ENCODE measurements at places on chromosomes 6 and 20. TPM values are rescaled to one million over a fixed set of nuclear protein-coding genes. Genes with fewer than 3 reads are reported as not detected.
A peak's percentile ranks its signal among the peaks of the same experiment; 100 is the strongest.

Gene CBFA2T2
- total RNA-seq = 5.7 TPM

Gene ANKRD6
- total RNA-seq = 7.1 TPM

DNA sequence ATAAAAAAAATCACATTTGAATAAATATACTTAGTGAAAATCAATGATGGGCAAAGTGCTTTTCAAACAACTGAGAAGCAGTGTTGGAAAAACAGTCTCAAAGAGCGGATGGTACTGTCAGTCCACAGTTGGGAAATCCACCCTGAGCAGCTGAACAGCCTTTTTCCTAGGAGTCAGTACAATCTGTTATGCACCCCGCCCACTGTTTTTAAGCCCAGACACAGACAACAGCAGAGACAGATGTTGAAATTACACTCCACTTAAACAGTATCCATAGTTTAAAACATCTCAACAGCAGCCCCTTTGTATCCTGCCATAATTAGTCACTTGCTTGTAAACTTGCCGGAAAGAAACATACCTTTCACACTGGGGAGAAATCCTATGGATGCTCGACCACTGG lies 372 bp downstream of the KIAA0408 start:
- DNase-seq = peak; percentile 69

Gene NEURL2
- 6.9 TPM for total RNA-seq

DNA sequence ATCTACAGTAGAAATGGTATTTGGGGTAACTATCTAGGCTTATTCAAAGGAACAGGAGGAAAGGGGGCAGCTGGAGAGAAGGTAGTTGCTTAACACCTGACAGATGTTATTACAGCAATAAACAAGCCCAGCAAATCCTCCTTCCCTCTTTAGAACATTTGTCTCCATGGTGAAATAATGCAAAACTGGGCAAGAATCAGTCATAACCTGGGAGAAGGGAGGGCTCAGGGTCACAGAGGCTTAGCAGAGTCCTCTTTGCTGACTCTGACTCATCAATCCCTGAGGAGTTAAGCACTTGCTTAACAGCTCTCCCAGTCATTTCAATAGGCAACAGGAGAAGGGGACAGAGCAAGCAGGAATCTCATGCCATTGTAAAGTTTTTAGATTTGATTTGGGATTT lies 230.3 kb downstream of the IBTK start:
- DNase-seq = no peak

DNA sequence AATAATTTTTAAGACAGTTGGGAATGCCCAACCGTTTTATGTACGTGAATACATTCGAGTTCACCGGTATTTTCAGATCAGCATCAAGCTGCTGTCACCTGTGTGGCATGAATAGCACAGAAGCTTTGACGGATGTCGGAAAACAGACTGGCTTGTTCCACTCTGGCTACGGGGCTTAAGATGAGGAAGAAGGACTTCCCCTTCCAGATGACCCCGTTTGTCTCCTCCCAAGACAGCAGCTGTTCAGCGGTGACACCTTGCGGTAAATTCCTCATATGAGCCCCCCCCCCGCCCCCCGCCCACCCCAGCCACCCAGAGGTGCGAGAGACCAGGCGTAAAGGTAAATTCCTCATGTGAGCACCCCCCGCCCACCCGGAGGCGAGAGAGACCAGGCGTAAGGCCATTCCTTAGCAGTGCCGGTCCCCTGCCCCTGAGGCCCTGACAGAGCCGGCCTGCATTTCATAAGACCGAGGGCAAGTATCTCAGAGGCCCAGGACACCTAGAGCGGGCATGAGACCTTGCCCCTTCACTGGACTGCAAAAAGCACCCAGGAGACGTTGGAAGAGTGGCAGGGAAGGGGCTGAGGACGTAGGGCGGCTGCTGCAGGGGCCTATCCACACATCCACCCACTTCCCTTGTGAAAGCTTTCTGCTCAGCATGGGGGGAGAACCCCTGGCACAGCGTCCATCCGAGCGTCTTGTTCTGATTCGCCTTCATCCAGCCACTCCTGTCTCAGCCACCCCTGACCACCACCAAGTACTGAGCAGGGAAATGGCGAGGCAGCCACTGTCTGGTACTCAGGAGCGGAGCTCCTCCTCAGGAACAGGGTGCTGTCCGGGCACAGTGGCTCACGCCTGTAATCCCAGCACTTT lies 7.3 kb upstream of the PCMTD2 start:
- DNase-seq = peak; percentile 43

DNA sequence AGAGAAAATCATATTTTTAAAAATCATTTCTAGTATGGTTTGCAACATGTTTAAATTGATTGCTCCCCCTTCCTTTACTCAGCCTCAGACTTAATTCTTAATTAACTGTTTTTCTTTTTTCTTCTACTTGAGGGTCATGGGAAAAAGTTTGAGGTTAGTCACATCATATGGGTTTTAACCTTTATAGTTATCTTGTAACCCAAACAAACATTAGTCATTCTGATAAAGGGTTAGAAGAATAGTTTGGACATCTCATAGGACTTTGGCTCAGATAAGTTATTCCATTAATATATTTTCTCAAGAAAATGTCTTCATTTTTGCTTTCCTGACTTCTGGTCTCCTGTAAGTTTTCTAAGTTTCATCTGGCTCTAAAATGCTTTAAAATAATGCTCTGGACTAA lies 34.5 kb upstream of the TSPYL1 start:
- DNase-seq = no peak

Gene HLA-DOA
- total RNA-seq = 0.70 TPM

Gene ARMC12
- 4.6 TPM for total RNA-seq

GRCh38 chr20:3190681-3191111 lies 13.8 kb downstream of the DDRGK1 start:
- no peak for DNase-seq

DNA sequence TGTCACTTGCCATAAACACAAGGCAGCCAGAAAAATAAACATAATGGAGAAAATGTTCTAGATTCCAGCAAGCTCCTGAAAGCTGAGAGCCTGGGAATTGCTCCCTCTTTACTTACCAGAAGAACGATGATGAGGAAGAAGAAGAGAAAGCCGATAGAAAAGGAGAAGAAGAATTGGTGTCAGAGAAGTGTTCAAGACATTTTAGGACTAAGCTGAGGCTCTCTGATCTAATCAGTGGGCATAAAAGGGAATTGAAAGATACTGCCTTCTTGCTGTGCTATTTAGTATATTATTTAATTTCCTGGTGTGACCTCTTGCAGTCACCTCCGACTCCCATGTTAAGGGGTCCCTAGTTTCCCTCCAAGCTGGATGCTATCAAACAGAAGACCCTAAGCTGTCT lies 316.6 kb upstream of the JARID2 start:
- DNase-seq = no peak

DNA sequence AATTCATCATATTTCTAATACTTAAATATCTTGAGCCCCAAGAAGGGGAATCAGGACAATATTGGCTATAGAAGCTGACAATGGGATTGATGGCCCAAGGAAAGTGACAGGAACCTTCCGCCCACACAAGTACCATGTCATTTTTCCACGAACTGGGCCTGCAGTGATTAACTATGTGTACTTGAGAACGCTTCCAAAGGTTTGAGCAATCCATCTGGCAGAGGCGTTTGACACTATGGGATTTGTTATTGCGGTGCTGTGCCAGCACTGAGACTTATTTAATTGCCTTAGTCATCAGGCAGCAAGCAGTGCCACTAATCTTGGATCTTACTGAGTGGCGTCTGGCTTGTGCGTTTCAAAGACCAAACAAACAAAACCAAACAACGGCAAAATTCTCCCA lies 135.6 kb upstream of the UST start:
- DNase-seq = no peak

DNA sequence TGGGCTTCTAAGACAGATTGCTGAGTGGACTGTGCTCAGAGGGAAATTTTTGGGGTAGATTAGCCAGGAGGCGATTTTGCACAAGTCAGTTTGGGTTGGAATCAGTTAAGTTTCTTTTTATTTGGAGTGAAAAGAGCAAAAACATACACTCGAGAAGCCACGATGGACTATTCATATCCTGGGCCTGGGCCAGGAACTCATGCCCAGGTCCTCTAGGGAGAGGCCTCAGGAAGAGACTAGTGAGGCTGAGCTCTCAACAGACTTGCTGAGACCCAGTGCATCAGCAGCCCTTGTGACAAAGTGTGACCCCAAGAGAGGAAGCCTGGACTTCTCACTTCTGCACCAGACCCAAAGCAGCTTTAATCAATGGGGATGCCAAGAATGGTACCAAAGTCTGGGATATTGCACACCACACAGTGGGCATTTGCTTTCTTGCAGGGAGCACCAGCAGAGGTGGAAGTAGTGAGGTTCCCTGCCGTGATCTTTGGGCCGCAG lies 61.6 kb upstream of the MAFB start:
- no peak for DNase-seq

- DNase-seq = no peak
Measured at GRCh38 chr6:148407372-148407771, 64.7 kb downstream of the SASH1 start.

Gene PLCB4
- total RNA-seq = 0.23 TPM

DNA sequence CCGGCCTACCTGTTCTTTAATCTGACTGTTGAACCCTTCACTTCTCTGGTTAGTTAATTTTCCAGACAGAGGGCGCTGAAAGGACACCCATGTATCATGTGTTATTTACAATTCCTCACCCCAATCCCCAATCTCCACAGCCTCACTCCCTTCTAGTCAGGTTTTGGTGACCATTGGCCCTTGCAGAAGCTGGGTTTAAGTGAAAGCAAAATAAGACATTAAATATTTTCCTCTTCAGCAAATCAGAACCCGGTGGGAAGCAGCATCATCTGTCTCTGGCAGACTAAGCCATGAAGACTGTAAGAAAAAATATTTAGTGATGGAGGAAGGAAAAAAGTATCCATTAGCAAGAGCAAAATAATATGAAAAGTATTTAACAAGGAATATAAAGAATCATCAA lies 9.4 kb upstream of the HLA-DQA1 start:
- DNase-seq = no peak

DNA sequence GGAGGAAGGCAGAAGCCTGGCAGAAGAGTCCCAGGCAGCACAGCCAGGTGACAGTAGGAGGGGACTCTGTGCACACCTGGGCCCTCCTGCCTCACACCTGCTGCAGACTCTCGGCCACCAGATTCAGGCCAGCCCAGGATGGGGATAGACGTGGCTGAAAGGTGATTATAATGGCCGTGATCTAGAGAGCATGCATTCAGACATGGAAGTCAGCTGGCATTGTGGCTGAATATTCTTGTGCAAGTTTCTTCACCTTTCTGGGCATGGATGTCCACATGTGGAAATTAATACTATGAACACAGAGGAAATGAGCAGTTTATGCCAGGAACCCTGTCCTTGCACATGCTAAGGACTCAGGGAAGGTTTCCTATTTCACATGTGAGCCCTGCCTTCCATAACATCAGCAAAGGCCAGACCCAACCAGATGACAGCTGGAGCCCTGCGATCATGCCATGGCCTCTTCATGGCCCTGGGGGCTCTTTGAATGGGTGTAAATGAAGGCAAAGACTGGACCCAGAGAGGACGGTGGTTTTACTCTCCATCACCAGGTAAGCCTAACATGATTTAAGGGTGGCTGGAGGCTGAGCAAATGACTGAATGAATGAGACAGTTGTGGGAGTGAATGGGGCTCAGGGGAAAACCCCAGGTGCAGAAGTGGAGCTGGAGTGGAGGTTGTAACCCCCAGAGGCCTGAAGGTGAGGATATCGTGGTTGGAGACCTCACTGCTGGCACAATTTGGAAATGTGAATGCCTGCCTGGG lies 2.7 kb upstream of the RAET1L start:
- DNase-seq = no peak

DNA sequence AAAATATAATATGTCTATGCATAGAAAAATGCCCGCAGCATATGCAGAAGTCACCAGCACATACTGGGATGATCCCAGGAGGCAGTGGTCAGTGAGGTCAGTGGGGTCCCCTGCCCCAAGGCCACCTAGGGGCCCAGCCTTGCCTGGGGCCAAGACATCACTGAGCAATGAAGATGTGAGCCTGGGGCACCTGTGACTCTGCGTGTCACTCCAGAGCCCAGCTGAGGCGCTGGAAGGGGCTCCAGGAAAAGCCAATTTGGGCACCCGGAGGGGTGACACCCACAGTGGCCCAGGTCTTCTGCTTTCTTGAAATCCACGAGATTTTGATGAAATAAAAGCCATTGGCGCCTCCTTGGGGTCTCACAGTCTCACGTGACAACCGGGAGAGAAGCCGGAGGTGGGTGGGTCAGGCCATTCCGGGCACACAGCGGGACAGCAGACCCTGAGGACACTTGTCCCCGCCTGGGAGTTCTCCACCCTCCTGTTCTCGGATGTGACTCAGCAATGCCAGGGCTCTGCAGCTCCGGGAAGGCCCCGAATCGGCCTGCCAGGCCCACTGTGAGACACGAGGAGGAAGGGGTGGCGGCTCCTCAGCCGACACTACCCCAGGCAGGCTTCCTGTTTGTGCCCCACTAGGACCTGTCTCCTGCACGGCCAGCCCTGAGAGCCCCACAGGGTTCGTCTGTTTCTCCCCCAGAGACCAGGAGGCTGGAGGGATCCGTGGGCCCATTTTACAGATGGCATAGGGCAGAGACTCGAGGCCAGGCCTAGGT lies 24.4 kb upstream of the SLCO4A1 start:
- no peak for DNase-seq

GRCh38 chr6:148359228-148359627 lies 16.6 kb downstream of the SASH1 start:
- DNase-seq = no peak

Gene SRSF12
- 0.10 TPM for total RNA-seq

- no peak for DNase-seq
Measured at GRCh38 chr20:47035026-47035590, 140.5 kb downstream of the EYA2 start.

Gene HLA-DRB1
- 15.3 TPM for total RNA-seq

DNA sequence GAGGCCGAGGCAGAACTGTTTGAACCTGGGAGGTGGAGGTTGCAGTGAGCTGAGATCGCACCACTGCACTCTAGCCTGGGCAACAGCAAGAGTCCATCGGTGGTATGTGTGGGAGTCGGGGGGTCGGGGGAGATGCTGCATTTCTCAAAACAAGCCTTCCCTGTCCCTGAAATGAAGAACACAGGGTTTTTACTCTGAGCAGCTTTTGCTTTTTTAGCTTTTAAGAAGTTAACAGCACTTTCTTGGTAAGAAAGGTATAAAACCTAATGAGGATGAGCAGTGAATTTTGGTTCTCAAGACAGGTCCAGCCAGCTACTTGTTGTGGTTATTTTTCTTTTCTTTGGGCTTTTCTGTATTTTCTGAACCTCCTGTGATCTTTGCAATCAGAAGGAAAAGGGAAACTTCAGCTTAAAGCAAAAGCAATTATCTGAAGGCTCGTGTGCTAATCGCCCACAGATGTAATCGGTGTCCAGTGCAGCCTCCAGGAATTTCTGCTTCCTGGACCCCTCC lies 3.7 kb downstream of the RPL10A start:
- DNase-seq = no peak

Gene OPN5
- total RNA-seq = not detected

Gene SPTLC3
- total RNA-seq = 24.5 TPM

Gene ME1
- total RNA-seq = 13.7 TPM

DNA sequence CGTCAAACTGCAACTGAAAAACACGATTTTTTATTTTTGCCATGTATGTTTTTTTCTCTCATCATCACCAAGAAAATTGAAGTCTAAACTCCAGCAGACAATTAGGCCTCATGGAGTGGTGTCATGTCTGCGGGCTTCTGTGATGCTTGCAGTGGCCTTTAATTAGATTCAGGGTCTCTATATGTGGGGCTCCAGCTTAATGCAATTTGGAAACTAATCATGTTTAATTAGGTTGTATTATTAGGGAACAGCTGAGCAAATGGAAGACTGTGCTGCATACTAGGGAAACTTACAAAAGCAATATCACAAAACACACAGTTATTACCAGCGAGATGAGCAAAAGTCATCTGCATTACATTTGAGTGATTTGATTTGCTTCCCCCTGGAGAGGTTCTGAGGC lies 132.9 kb upstream of the PMEPA1 start:
- DNase-seq = no peak

All from left lobe of liver (tissue), 2 donors.